ENCODE measurements at places on chromosomes 7 and 10.

GRCh38 chr7:134302120-134302519 is 14.6 kb downstream of the SLC35B4 start:
- no peak for DNase-seq

DNA sequence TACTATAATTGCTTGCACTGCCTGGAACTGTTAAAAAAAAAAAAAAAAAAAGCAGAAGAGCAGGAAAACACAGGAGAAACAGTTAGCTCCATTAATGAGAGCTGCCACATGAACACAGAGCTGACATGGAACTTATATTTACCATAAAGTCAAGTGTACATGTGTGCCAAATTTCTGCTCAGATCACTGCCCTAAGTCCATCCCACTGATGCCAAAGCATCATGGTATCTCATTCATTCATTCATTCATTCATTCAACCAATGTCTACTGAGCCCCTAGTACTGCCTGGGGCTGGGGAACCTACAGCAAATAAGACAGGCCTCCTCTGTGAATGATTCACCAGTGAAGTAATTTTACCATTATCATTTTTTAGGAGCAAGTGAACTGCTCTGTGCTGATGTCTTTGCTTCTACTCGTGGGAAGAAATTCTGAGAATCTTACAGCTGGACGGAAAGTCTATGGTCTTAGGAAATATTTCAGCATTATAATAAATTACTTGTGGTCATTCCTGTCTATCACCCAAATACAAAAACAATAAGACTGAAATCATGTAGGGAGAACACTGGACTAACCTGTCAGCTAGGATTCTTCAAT is 58.8 kb upstream of the ABLIM1 start:
- DNase-seq = no peak

DNA sequence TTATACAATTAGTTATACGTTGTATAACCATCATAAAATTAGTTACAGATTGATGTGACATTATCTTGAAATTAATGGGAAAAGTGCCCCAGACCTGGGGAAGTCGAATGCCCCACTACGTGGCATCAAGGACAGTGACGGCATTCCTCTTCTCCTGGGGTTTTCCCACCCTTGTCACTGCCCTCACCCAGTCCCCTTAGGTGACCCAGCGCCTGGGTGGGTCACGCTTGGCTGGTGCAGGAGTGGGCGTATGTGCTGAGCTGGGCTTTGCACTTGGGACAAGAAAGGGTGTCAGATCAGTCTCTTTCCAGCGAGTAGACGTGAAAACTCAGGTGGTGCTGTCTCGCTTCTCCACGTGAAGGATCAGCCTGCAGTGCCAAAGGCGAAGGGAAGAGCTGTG is 7.6 kb downstream of the FOXK1 start:
- DNase-seq = no peak

- DNase-seq = no peak
Measured at GRCh38 chr7:151566897-151567320, 47.2 kb upstream of the RHEB start.

- peak; percentile 27 for DNase-seq
Measured at GRCh38 chr10:76463111-76463510, 1031.7 kb downstream of the LRMDA start.

DNA sequence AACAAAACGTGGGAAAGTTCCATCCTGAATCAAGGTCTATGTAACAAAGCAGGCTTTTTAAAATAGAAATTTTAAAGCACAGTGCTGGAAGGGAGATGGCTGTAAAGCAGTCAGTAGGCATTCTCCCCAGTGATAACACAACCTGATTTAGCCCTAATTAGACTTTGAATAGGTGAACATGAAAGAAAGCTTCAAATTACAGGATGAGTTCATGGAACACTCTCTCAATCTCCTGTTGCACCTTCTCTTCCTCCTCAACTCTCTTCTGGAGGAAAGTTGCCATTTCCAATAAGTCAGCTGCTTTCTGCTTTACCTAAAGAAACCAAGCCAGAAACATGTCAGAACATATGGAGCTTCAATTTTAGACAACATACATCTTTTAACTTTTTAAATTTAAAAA is 20.1 kb downstream of the SFR1 start:
- DNase-seq = no peak

DNA sequence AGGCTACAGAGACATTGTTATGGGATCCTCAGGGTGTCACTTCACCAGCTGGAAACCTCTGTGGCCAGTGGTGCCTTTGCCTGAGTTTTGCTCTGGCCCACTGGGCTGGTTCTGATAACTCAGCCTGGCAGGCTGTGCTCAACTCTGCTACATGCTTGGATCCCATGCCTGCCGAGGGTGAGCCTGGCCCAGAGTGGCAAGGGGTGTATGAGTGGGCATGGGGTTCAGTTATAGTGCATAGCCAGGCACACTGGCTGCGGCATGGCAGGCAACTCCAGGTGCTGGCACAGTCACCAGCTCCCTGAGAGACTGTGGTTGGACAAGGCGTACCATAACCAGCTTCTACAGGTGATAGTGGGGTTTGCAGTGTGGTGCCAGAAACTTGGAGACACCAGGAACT is 107.0 kb upstream of the PCDH15 start:
- no peak for DNase-seq

DNA sequence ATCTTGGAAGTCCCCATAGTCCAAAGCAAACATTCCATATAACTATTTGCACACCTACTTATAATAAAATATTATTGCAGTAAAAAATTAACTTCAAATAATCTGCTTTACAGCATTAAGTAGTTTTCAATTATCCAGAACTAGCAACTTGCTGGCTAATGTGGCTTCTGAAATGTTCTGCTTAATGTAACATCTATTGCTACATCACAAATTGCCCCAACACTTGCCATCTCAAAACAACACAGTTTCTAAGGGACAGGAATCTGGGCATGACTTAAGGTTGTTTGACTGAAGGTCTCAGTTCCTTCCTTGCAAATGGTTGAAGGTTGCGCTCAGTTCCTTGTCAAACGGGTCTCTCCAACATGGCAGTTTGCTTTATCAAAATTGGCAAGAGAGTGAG is 378.5 kb upstream of the SEMA3C start:
- DNase-seq = no peak

DNA sequence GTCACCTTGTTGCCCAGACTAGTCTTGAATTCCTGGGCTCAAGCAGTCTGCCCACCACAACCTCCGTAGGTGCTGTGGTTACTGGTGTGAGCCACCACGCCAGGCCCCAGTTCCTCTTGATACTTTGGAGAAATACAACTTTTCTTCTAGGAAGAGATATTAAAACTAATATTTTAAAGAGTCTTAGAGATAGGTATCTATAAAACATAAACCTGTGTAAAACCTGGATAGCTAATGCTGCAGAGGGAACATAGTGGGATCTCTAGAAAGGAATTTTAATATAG is 4.8 kb upstream of the GDI2 start:
- DNase-seq = no peak

DNA sequence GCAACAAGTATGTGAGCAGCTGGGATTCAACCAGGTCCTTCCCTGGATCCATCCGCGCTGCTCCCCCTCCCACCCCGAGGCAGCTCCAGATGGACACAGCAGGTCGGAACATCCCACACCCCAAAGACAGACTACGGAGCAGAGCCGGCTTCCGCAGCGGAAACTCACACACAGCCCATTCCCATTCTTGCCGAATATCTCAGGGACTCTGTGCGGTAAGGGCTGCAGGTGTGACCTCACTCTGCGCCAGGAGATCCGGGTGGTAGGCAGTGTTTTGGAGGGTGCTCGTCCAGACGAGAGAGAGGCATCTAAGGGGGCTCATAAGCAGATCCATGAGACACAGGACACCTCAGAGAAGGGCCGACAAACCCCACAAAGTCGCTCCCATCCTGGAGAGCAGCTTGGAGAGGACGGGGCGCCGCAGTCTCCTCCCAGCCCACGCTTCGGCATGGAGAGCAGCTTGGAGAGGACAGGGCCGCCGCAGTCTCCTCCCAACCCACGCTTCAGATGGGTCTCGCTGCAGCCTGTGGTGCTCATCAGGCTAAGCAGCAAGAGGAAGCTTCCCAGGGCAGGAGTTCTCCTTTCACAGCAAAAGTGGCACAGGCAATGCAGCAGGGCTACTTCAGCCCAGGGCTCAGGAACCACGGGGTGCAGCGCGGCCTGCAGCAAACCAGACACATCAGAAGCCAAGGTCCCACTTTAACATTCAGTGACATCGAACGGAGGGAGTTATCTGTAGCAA is 179.9 kb downstream of the DIP2C start:
- DNase-seq = no peak

DNA sequence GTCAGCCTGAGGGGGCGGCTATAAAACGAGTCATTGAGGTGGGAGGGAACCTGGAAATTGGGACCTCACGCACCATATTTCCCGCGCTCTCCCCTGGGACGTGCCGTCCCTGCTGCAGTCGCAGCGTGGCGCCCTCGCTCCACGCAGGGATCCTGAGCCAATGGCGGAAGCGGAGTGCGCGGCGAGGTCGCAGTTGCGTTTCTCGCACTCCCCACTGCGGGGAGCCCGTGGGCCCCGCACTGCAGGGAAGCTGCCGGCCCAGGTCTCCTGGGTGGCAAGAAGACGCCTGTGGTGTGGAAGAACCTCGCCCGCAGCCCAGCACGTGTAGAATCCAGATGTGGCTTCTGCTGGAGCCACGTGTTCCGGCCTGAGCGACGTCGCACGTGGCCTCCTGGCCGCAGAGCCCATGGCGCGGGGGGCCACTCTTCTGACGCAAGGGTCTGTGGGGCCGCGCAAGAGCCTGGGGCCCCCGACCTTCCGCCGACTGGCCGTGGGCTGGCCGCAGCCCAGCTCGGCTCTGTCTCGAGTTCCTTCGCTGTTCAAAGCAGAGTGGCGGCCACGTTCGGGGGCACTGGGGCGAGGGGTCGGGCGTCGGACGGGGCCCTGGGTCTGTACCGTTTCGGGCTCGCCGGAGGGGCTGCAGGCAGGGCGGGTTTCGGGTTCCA is 26.4 kb downstream of the HIF1AN start:
- DNase-seq = peak; percentile 63

DNA sequence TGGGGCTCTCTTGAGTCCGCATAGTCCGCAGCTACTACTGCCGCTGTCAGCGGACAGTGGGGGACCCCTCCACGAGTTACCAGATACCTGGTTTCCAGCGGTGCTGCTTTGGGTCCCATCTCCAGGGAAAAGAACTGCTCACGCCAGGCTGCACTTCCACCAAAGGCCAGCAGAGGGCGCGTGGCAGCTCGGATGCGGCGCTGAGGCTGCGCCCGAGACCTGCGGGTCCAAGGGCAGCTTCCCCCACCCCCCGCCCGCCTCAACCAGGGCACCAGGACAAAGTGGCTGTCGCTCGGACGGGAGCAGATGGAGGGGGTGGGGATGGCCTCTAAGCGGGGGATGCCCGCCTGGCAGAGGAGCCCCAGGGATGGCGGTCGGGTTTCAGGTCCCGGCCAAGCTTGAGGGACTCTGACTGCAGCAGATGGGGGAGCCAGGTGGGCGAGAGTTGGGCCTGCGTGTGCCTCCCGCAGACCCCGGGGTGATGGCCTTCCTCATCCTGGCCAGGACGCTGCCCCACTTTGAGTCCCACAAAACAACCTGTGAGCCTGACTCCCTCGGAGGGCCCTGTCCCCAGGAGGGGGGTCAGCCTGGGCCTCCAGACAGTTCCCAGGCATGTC is 23.8 kb upstream of the ZNF735 start:
- DNase-seq = no peak

GRCh38 chr7:142878315-142878714 is 7.2 kb downstream of the TRPV6 start:
- DNase-seq = no peak

DNA sequence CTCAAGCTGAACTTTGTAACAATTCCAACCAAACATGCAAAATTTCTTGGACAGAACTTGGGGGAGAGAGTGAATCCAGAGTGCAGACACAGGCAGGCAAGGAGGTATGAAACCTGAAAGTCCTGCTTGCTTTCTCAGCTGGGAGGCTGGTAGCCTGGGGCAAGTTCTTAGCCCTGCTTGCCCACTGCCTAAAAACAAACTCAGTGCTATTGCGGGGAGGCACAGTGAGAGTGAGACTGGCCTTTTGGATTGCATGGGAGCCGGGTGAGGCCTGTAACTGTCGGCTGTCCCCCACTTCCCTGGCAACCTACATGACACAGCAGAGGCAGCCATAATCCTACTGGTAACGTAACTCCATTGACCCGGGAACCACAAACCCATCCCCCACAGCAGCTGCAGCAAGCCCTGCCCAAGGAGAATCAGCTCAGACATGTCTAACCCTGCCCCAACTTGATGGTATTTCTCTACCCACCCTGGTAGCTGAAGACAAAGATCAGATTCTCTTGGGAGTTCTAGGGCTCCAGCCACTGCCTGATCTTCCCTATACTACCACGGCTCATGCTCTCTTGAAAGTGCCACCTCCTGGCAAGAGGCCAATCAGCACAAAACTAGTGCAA is 663.6 kb downstream of the GRM8 start:
- DNase-seq = no peak

GRCh38 chr10:101682172-101682825 is 12.7 kb downstream of the FBXW4 start:
- no peak for DNase-seq

GRCh38 chr10:48317321-48317990 is 11.0 kb downstream of the MAPK8 start:
- no peak for DNase-seq

DNA sequence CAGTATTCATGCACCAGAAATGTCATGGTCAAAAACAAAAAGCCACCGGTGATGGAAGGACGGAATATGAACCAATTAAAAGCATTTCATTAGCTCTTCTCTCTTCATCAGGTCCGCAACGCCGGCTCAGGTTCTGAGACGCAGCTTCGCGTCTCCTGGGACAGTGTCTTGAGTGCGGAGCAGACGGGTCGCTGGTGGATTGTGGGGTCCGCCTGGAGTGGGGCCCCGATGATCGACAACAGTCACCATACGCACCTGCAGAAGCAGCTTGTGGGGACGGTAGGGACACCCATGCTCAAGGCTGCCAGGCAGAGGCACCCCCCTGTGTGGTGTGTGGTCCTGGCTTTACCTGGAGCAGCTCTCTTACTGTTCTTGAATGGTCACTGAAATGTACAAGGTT is 13.4 kb downstream of the NOM1 start:
- DNase-seq = no peak

- DNase-seq = no peak
Measured at GRCh38 chr10:123782549-123782948, 109.1 kb downstream of the CPXM2 start.

GRCh38 chr10:49136525-49136924 is 2.7 kb upstream of the FAM170B start:
- no peak for DNase-seq

- DNase-seq = no peak
Measured at GRCh38 chr7:18430810-18431209, 64.7 kb upstream of the HDAC9 start.

- peak; percentile 84 for DNase-seq
Measured at GRCh38 chr10:3136336-3136735, 36.2 kb downstream of the PITRM1 start.
